Activated CD8-positive, alpha-beta T cell treated with anti-CD3 and anti-CD28 coated beads, Interleukin-2, amount 10 ng/mL, durations not matched to agents 7 days and 5 days (primary cell): ENCODE measurements at places on chromosomes 5 and 9.

DNA sequence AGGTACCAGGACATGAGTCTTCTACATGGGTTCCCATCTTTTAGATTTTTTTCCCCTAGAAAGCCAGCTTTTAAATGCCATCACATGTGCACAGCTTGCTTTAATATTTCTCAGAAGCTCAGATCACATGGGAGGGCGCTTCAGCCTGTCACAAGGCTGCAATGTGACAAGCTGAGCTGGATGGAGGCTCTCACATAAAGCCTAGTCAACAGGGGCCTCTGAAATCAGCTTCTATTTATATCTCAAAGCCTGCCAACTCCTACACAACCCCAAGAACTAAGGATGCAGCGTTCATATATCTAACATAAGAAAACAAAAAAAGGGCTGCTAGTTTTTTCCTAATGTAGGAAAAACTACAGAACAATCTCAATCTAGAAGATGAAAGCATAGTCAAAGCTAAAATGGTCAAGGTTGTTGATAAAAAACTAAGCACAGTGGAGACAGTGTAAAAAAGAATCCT lies 2.3 kb downstream of the ZFAND5 start:
- peak; percentile 68 for DNase-seq

- no peak for DNase-seq
Observed at GRCh38 chr5:72770266-72770665, 46.2 kb upstream of the TNPO1 start.

GRCh38 chr5:133467826-133468463 lies 144.4 kb downstream of the FSTL4 start:
- no peak for DNase-seq

GRCh38 chr5:138068742-138069600 lies 14.9 kb upstream of the WNT8A start:
- DNase-seq: peak; percentile 71

GRCh38 chr5:73201547-73202513 lies 28.8 kb downstream of the TMEM174 start:
- DNase-seq: peak; percentile 74

- DNase-seq: no peak
Observed at GRCh38 chr5:168916266-168916665, 337.1 kb upstream of the PANK3 start.

DNA sequence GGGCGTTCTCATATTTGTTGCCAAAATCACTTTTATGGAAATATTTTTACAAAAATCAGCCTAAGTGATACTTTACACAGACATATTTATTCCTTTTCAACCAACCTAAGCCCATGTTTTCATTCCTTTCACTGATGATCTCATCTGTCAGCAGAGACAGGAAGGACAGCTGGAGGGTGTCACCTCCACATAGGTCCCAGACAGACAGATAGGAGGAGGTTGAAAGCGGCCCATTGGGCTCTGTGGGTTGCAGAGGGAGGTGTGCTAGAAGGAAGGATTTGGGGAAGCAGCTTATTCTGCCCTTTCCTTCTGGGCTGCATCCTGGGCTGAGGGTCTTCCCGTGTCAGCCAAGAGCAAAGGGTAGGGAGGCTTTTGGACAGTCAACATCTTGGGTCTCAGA lies 26.0 kb upstream of the SEMA4D start:
- peak; percentile 76 for DNase-seq

DNA sequence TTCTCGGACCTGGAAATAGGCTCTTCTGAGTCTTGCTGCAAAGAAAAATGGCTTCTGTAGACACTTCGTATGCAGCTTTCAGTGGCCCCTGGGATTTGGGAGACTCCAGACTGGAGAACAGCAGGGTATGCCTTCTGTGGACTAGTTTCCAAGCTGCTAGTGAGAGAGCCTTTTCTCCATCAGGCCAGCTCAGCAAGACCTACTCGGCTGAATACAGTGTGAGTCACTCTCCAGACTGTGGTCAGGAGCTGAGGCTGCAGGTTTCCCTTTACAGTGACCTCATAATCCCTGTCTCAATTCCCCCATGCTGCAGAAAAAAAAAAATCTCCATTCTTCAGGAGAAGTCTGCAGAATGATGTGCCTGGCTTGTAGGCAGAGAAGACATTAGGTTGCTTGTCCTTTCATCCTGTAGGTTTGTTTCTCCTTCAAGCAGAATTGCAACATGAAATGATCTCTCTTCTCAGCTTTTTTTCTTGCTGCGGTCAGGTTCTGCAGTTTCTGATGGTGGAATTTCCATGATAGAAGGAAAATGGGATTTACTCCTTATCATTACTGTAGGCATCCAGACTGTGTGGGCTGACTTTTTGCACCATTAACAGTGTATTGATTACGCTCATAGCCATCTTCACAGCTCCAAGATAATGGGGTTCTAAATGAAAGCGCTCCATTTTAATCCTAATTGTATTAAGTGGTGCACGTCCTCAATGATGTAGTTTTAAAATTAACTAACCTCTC lies 78.3 kb upstream of the TNFSF8 start:
- DNase-seq: peak; percentile 34

- no peak for DNase-seq
Observed at GRCh38 chr5:151522226-151522625, 68.9 kb downstream of the FAT2 start.

- DNase-seq: no peak
Observed at GRCh38 chr9:81318571-81318970, 370.8 kb downstream of the TLE1 start.

- no peak for DNase-seq
Observed at GRCh38 chr9:137273611-137274320, 3.8 kb upstream of the TOR4A start.

- DNase-seq: no peak
Observed at GRCh38 chr9:12716823-12717600, 23.8 kb downstream of the TYRP1 start.

DNA sequence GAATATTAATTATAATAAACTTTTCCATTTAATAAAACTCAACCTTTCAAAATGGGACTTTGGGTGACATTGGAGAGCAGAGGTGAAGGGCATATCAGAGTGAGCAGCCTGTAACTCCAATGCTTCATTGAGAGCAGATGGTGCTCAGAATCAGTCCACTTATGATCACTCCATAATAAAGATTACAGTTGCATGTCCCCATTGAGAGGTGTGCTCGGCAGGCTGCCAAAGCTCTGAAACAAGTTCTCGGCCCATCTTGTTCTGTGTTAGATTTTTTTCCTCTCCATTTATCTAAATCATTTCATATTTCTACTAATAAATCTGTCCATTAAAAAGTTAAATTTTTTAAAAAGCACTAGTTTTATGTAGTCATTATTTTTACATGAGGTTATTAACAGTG lies 1786.4 kb upstream of the WWC1 start:
- no peak for DNase-seq

DNA sequence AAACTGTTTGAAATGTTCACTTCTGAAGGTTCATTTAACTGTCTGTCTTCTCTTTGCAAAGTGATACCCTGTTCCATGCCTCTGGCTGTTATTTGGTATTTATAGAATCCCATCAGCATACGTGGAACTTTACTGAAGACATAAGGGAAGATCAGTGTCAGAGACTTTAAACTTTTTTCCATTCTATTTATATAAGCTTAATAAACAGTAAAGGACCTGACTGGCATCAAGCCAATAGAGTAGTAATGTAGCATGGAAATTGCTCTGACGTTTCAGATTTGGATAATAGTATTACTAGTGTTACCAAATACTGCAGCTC lies 94.9 kb upstream of the MINAR2 start:
- DNase-seq: no peak

GRCh38 chr9:93304574-93305496 lies 120.9 kb downstream of the WNK2 start:
- DNase-seq: peak; percentile 25

- DNase-seq: no peak
Observed at GRCh38 chr5:147481874-147482705, 27.8 kb downstream of the DPYSL3 start.

- DNase-seq: peak; percentile 65
Observed at GRCh38 chr5:96963267-96963666, 27.4 kb downstream of the LNPEP start.

DNA sequence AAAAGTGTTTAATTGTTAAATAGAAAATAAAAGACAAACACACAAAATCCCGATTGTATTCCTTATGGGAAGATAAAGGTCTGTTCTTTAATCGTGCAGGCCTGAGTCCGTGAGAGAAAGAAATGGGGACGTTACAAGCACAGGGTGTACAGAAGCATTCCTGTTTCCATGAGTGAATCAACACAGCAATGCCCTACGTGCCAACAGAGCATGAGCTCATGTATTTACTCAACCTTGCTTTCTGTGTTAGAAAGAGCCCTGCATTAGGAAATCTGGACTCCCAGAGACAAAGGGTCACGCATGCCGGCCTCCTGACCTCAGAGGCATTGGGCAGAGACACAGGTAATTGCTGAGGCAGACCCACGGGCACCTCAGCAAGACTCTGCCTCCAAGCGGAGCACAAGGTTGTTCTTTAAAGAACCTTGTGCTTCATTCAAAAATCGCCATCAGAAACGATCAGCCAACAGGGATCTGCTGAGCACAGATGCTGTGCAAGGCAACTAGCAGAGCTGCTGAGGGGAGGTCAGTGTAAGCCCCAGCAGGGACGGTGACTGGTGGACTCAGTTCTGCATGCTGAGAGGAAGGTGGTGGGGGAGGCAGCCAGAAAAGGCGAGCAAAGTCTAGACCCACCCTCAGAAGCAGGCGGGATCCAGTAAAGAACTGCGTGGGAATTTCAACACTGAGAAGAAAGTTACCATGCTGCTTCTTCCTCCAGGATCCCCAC lies 101.0 kb downstream of the TLE1 start:
- no peak for DNase-seq

GRCh38 chr5:124318661-124319060 lies 427.8 kb downstream of the ZNF608 start:
- no peak for DNase-seq

DNA sequence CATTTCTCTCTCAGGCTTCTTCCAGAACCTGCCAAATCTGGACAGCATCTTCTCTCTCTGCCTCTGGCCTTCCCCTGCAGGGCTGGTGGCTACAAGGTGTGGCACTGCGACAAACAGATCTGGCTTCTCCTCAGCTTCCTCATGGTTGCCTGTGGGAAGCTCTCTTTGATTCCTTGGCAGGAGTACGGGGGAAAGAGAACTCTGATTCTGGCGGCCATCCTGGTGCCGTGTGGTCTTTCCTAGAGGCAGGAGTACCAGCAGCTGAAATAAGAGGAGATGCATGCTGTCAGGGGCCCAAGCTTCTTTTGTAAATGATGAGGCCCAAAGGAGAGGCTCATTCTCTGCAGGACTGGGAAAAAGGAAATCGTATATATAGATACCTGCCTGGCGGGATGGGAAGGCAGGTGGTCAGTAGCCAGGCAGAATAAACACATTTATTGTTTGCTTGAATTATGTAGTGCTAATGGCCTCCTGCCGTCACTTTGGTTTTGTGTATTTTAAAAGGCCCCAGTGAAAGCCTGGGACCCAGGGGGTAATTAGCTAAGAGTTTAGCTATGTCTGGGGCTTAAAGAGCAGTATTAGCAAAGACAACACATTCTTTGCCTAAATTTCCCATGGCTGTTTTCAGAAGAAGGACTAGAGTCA lies at the start of gene CER1:
TSS of gene CER1 (minus strand) at position 343 of the 645 bp plus-strand sequence. CDS start at position 282, 61 bp downstream.
- DNase-seq: no peak

GRCh38 chr5:119078071-119078846 lies 7.4 kb downstream of the DMXL1 start:
- no peak for DNase-seq

GRCh38 chr5:145180371-145180770 lies 654.8 kb downstream of the PRELID2 start:
- no peak for DNase-seq

GRCh38 chr9:114905170-114905940 lies 25.0 kb downstream of the TNFSF8 start:
- DNase-seq: no peak

DNA sequence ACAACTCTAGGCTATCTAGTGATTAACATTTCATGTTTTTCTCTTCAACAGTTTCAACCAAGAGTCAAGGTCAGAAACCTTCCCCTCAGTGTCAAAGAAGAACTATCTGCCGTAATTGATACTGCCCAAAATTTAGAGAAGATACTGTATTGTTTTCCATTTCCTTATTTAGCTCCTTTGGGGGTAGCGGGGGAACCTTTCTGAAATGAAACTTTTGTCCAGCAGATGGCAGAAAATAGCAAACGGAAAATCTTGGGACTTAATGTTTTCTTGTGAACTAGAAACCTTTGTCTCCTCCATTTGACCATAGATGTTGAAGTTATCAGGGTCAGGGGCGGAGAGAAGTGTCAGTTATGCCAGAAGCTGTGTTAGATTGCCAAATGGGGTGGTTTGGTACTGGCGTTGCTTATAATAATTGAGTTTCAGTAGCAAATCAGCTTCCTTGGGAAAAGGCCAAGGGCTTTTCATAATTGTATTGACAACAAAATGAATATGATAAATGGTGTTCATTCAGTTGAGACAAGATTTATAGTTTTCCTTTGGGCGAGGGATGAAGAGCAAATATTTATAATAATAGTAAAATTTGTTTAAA lies 101.7 kb upstream of the TLX3 start:
- DNase-seq: peak; percentile 56

GRCh38 chr5:59164041-59164830 lies 581.4 kb downstream of the RAB3C start:
- DNase-seq: no peak

GRCh38 chr9:124684169-124684568 lies 86.9 kb downstream of the NR6A1 start:
- DNase-seq: no peak

DNA sequence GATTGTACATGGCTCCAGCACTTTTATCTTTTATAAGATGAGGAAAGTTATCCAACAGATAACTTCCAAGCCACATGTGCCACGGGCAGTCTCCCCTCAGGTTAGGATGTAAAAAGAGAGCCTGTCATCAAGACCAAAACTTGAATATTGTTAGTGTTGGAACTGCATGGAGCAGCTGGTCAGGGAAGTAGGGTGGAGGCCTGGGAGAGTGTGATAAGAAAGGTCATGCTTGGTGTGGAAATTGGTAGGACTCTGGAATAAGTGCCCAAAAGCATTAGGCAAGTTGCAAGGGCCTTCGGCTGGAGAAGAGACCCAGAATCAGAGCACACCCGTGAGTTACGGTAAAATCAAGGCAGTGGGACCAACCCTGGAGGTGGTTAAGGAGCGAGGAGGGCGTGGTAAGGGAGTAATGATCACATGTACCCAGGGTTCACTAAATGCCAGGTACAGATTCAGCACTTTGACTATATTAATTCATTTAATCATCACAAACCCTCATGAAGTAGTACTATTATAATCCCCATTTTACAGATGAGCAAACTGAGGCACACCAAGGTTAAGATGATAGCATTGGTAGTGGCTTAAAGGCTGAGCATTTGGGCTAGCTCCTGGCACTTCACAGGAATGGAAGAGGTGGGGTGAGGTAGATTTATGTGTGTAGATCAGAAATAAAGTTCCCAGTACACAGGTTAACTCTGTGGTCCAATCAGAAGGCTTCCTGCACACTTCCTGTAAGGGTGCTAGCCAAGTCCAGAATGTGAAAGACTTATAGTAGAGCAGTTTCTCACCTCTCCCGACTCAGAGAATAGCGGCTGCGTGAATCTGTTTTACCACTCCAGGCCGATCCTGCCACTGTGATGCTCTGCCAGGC lies 96.5 kb upstream of the ZNF608 start:
- DNase-seq: no peak

- no peak for DNase-seq
Observed at GRCh38 chr5:43833961-43834360, 231.0 kb downstream of the NNT start.

DNA sequence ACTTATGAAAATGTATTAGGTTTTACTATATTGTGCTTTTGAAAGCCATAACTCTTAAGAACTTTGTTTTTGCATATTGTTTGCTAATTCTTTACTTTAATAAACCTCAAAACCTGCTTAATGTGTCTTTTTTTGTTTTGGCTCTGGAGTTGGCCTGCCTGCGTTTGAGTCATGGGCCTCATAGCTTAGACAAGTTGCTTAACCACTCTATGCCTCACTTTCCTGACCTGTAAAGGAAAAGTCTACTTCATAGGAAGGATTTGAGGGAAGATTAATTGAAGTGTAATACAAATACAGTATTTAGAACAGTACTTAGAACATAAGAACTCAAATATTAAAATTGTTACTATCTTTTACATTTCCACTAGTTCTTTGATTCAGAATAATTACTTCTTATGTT lies 10.3 kb downstream of the SMIM32 start:
- DNase-seq: no peak
